ENCODE measurements at places on chromosomes 3 and 15.

GRCh38 chr3:136070334-136070733, 104.8 kb downstream of the PPP2R3A start:
- no peak for DNase-seq

DNA sequence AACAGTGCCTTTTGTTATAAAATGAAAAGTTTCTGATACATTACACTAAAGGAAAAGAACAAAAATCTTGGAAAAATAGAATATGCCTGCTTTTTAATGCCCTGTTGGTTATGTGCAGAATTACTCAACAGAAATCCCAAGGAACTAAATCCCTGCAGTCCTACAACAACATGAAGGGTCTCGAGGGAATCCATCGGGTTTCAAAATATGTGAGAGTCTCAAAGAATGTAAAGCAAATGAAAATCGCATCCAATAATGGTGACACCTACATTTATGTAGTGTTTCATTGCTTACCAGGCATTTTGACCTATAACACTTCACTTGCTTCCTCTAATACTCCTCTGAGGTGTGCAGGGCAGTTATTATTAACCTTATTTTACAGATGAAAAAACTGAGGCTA, 411.3 kb downstream of the FOXP1 start:
- no peak for DNase-seq

DNA sequence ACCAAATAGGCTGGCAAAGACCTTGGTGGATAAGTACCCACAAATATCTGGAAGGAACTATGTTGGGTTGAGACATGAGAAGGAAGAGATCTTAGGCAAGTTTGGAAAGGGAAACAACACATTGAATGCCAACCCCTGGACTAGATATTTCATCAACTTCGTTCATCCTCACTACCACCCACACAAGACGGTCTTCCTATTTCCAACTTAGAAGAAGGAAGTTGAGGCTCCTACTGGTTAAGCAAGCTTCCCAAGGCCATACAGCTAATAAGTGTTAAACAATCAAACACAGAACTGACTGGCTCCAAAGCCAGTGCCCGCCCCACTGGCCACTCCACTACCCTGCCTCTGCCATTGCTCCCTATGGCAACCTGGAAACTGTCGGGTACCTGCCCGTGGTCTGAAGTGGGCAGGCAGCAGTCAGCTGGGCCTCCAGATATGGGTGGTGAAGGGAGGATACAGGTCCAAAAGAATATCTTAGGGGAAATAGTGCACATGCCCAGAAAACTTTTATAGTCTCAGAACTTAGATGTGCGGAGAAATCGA, 94.9 kb downstream of the LIPC start:
- no peak for DNase-seq

- no peak for DNase-seq
These were observed 16.7 kb upstream of the CTNNB1 start for GRCh38 chr3:41182504-41183059.

- peak; percentile 51 for DNase-seq
These were observed 192.6 kb upstream of the LYSMD4 start for GRCh38 chr15:99925661-99926461.

DNA sequence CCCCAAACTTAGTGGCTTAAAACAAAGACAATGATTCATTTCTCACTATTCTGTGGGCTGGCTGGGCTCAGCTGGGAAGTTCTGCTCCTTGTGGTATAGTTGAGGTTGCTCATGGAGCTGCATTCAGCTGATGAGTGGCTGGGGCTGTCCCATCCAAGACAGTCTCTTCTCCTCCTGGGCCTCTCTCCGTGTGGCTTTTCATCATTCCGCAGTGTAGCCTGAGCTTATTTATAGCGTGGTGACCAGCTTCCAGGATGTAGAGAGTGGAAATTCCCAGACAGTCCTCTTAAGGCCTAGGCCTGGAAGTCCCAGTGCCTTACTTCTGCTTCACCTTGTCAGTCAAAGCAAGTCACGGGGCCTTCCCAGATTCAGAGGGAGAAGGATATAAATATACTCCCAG, 136.7 kb upstream of the DAZL start:
- no peak for DNase-seq

GRCh38 chr3:70813311-70813710, 500.9 kb upstream of the MDFIC2 start:
- no peak for DNase-seq

- DNase-seq: no peak
These were observed 8.0 kb upstream of the KBTBD8 start for GRCh38 chr3:66989860-66990696.

DNA sequence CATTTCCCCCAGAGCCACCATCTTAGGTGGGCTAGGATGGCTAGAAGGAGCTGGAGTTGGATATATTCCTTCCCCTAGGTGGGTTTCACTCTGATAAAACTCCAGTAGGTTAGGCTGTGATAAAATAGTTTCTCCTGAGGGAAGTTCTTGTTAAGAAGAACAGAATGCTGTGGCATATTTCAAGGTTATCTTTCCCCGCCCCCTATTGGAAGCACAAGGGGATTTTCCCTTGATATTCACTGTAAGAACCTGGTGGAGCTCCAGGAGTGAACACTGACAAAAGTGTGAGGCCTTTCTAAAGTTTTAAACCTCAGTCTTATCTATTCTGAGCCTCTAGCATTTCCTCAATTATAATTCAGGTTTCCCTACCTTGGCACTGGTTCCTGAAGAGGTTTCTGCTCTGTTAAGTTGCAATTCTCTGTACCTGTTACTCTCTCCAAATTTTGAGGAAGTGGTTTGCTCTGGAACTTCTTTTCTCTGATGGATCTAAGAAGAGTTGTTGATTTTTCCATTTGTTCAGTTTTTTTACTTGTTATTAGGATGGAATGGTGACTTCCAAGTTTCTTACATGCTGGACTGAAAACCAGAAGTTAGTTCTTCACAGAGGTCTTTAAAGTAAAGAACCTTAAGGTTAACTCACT, 113.5 kb downstream of the GMPS start:
- no peak for DNase-seq

DNA sequence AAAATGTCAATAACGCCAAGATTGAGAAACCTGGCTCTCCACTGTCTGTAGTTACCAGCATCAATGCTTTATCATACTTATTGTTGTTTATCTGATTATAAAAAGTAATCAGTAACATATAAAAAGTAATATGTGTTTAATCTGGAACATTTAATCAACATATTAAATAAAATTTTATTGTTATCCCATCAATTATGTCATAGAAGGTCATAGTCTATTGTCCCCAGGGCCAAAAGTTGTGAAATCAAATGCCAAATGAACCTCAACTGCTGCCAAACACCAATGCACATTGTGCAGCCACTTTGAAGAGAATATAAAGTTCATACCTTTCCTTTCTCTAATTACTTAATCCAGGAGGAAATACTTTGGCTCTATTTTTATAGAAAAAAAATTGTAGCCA, 106.6 kb downstream of the EOMES start:
- DNase-seq: no peak

DNA sequence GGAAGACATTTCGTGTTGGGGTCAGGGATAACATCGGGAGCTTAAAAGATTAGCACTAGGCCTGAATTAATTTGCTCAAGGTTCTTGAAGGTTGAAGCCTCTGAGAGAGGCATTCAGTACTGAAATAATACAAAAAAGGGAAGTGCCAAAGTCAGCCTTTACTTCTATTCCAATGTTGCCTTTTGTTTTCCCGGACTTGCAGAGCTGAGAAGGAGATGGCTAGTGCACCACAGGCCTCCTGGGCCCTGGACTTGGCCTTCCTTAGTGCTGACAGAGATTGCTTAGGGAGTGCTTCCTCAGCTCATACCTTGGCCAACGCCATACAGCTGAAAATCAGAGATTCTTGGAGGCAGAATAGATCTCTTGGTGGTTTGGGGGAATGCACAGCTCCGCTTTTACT, 333.6 kb upstream of the TBL1XR1 start:
- no peak for DNase-seq

GRCh38 chr3:34511891-34512290, 713.5 kb downstream of the PDCD6IP start:
- no peak for DNase-seq

DNA sequence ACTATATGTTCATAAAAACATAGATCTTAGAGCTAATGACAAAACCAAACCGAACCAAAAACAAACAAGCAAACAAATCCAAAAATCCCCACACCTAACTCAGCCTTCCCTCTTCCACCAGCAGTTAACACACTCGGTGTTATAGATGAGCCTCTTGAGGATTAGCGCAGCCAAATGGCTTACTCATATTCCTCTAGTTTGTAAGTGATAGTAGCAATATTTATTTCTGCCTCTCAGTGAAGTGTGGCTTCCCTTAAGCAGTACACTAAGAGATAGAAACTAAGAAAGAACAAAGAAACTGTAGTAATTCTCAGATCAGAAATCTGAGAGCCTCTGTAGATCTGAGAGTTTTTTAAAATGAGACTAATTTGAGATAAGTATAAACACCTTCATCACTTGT, 2.4 kb upstream of the NCEH1 start:
- no peak for DNase-seq

DNA sequence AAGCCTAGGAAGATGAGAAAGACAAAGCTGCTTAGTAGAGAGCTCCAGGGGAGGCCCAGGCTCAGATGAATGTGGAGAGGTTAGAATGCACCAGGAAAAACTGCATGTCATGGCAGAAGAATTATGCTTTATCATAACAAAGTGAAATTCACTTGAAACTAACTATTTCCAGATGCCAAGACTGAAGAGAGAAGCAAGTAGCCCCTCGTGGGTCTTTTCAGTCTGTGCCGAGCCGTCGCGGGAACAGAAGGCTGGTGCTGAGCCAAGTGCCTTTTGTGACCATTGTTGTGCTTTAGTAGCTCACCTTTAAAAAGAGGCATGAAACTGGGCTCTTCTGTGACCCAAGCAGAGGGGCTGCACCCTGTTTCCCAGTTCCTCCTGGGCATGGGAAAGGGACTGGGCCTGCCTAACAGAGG, 73.2 kb downstream of the CHDH start:
- no peak for DNase-seq

GRCh38 chr3:16813336-16813735, 71.4 kb upstream of the PLCL2 start:
- no peak for DNase-seq

DNA sequence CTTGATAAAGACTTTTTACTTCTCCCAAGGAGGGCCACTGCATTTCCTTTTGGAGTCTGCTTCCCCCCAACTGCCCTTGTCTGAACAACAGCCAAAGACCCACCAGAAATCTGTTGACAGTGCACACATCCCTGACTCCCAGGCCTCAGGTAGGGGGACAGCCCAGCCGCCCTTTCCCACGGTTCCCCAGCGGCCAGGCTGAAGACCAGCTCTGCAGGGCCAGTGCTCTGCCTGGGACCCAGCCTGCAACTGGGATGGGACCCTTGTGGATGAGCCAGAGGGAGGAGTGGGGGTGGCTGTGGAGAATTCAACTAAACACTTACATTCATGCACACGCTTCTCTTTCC, 8.1 kb upstream of the PRR23E start:
- no peak for DNase-seq

DNA sequence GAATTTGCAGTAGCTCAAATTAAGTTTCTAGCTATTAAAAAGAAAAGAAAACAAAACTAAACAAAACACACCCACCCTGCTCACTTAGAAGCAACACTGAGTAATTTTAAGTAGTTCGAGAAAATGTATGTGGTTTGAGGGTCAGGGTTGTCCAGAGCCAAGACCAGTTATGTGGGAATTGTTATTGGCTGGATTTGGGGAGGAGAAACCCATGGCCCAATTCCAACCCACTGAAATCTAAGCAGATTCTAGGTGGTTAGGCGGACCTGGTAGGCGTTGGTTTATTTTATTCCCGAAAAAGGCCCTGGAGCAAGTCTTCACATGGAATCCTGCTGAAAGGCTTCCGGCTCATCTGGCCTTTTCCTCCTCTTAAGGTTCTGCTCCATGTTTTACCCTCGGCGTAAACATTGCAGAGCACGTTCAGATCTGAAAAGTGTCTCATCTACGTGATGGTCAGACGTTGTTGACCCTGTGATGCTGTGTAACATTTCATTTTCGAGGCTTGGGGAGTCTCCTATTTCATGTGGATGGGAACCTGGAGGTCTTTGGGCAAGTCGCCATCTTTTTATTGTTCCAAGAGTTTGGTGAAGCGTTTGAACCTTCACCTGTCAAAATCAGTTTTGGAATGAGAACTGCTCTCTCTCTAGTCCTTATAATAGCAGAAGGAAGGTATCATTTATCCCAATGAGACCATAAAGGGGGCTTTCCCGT, 64.0 kb downstream of the FLNB start:
- DNase-seq: no peak

- no peak for DNase-seq
These were observed 114.4 kb downstream of the TPRA1 start for GRCh38 chr3:127475975-127476705.

- DNase-seq: no peak
These were observed 190.8 kb downstream of the XXYLT1 start for GRCh38 chr3:195080125-195080524.

DNA sequence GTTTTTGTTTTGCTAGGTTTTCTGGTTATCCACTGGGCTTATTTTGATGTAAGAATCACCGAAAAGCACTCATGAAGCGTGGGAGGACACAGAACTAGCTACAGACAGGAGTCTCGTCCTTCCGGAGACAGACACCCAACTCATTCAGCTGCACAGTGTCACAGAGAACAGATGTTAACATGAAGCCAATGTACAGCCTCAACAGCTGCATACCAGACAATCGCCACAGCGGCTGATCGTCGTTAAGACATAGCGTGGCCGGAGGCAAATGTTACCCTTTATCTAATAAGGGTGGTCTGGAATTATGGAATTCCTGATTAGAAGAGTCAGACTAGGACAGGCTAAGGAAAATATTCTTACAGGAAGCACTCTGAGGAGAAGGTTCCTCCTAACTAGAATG, 1.1 kb upstream of the PYGO1 start:
- DNase-seq: no peak

DNA sequence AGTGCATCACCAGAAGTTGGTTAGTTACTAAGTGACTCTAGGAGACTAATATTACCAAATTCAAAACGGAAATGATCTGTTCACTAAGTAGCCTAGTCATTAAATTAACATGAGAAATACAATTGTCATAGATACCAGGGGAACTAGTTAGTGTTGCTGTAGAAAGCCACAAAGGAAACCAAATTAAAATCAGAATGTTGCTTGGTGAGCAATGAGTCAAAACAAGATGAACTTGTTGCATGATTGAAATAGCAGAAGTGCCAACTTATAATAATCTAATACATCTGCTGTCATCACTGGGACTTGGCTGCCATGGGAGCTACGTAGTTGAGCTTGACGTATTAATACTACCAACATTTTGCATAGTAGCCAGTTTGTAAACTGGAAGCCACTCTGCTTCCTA, 458.1 kb downstream of the DIPK2A start:
- DNase-seq: no peak

DNA sequence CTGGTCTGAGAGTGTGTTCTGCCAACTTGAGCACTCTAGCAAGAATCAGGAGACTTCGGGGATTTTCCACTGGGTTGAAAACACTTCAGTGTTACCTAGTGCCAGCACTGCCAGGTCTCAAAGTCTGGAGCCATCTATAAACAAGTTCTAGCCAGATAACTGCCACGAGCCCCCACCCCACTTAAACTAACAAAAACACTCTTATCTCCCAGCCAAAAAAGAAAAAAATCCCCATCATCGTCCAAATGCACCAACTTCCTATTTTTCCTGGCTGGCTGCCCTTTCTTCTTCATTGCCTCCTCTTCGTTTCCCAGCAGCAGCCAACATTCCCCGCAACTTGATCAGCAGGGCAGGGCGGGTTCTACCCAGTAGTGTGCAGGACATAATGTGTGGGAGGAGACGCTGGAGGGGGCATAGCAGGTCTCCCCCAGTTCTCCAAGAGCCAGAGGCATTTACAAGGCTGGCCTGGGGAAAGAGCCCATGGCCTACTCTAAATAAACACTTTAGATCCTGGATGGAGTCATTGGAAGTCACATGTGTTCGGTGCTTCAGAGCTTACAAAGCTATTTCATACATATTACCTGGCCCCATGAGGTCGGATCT, 29.5 kb downstream of the C2CD4B start:
- no peak for DNase-seq

All from effector memory CD8-positive, alpha-beta T cell (primary cell).